Iris pigment epithelial cell (primary cell): ENCODE measurements at places on chromosomes 7 and 10.
A peak's percentile ranks its signal among the peaks of the same experiment; 100 is the strongest.

DNA sequence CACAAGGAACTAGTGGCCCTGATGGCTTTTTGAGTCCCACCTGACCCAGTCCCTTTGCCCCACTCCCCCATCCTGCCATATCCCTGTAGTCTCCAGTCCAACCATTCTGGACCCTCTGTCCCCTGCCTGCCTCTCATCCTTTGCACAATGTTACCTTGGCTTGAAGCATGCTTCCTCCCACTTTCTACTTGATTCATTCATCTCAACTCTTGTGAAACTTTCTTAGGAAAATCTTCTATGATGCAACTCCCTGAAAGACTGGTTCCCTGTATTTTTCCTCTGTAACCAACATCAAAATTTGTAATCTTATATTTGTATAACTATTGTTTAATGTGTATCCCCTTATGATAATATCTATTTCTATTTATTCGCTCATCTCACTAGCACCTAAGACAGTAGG lies 151.5 kb downstream of the LRRTM3 start:
- no peak for DNase-seq

- no peak for DNase-seq
Measured at GRCh38 chr10:97154781-97155180, 31.0 kb downstream of the SLIT1 start.

GRCh38 chr10:23442936-23443335 lies 4.1 kb downstream of the OTUD1 start:
- DNase-seq: peak; percentile 63

DNA sequence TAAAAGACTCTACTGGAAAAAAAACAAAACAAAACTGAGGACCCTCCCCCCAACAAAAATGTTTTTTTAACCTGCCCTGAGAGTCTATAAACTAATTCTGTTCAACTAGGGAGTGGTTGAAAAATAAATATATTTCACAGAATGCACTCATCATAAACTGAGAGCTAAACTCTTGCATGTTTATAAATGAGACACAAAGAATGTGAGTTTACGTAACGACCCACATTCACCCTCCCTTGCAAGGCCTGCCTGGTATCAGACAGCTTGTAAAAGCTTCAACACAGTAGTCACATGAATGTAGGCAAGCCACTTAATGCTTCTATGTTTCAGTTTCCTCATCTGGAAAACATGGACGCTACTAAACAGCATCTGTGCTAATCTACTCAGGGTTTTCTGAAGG lies 50.3 kb downstream of the JAZF1 start:
- DNase-seq: peak; percentile 96

- no peak for DNase-seq
Measured at GRCh38 chr10:26361971-26362370, 76.2 kb upstream of the APBB1IP start.

- no peak for DNase-seq
Measured at GRCh38 chr10:2908851-2909630, 158.3 kb upstream of the PFKP start.

DNA sequence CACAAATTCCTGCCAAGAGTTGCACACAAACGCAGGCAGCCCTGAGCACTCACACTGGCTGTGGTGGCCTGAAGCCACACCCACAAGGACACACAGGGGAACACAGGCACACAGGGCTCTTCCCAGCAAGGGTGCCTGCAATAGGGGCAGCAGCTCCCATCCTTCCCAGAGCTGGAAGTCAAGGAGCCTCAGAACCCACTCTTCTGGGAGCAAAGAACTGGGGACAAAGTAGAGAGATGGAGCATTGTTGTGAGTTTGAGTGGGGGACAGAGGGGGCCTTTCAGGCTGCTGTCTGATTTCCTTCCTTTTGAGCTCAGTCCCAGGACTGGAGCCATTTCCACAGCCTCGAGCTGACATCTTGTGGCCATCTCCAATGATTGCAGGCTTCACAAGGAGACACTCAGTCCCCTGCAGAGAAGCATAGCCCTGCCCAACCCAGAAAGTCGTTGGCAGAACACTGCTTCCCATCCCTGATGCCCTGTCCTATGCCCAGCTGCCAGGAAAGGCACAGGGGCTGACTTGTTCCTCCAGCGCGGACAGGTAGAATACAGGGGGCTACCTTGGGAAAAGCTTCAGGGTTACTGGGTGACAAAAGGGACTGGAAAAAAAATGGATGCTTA lies 34.4 kb upstream of the SLF2 start:
- DNase-seq: peak; percentile 72

- DNase-seq: peak; percentile 5
Measured at GRCh38 chr7:27533652-27534081, 129.0 kb downstream of the HIBADH start.

- DNase-seq: peak; percentile 76
Measured at GRCh38 chr7:34091321-34091917, 186.1 kb downstream of the BMPER start.

DNA sequence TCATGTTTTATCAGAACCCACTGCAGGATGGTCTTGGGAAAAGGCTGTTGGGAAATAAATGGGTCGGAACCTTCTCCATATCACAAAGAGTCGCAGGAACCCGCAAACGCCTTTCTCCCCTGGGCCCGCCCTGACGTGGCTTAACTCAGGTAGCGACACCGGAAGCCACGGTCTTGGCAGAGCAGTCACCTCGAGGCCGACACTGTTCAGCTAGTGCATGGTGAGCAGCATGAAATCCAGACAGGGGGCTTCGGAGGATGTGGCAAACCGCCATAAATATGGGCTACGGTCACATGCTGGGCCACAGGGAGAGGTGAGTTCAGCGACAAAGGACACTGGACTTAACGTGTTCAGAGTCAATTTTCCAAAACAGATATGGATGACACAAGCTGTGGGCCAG lies 421.9 kb downstream of the PTPRN2 start:
- no peak for DNase-seq

DNA sequence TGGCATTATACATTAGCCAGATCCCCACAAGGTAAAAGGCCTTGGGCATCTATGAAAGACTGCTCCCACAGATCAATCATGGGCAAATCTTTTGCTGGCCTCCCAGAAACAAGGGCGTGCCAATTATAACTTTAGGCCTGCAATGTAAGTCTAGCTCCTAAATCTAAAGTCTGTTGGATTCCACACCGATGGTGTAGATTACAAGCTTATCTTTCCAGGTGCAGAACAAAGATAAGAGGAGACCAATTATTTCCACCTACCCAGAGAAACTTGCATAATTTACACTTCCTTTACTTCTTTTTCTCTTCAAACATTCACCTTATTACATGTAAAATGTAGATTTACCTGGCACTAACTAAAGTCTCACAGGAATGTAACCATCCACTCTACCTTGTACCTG lies 713.1 kb downstream of the SUGCT start:
- DNase-seq: no peak

GRCh38 chr7:75630549-75630948 lies 108.2 kb downstream of the HIP1 start:
- no peak for DNase-seq

DNA sequence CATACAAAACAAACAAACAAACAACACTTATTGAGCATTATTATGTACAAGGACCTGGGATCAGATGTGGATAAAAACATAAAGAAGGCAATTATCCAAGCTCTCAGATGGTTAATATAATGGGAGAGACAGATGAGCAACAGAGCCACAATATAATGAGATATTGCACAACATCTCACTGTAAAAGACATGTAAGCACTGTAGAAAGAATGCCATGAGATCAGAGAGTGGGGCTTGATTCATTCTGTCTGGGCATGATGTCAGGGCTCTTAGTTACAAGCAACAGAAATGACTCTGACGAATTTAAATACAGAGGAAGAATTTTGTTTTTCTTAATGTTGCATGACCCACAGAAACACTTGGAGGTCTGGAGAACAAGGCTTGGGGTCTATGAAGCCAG lies 164.7 kb upstream of the PLXDC2 start:
- DNase-seq: peak; percentile 98

DNA sequence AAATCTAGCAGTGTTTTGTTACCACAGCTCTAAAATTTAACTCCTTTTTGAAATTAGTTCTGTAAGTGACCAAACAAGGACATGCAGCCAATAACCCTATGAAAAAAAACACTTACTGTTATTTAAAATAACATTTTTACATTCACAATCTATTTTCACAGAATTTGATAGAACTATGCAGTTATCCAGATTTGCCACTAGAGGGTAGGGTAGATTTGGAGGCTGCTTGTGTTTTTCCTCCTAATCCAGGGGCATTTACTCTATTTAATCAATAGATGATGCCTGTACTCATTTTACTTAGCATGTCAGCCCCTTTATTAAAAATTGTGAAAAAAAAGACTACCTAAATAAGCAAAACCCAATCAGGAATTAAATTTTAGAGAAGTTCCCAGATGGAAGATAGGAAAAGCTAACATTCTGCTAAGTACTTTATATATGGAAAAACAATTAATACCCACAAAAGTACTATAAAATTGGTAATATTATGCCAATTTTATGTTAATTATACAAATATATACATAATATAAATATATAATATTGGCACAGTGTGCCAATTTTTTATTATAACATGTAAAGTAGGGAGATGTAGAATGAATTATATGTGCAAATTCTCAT lies 18.1 kb upstream of the LIPK start:
- peak; percentile 38 for DNase-seq

GRCh38 chr10:3729397-3729976 lies 55.5 kb downstream of the KLF6 start:
- DNase-seq: peak; percentile 63

- no peak for DNase-seq
Measured at GRCh38 chr7:23397241-23397640, 73.0 kb downstream of the IGF2BP3 start.

DNA sequence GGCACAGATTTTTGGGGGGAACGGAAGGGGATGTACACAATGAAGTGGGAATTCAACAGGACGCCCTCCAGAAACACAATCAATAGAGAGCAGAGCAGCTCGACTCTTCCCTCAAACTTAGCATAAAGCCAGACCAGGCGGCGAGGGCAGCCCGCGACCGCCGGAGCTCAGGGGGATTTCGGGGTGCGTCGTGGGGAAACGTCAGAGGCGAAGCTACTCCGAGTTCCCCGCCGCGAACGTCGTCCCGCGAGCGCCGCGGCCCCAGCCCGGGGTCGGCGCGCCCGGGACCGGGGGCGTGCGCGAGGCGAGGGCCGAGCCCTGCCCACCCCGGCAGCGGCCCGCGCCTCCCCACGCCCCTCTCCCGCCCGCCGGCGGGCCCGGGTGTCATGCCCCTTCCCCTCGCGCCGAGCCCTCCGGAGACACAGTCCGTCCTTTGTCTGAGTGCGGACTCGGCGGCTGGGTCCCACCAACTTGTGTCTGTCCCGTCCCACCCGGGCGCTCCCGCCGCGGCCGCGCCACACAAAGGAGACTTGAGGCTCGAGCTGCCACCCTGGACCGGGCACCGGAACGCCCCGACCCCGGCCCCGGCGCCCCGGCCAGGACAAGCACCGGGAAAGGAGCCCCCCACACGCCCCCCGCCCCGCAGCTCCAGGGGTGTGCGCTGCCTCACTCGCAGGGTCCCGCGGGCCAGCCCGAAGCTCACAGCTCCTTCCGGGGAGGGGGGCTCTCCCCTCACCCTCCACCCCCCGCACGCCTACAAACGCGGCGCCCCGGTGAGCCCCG lies 634 bp downstream of the EZH2 start:
- peak; percentile 9 for DNase-seq

GRCh38 chr7:152173372-152174070 lies 148.0 kb downstream of the GALNT11 start:
- no peak for DNase-seq

DNA sequence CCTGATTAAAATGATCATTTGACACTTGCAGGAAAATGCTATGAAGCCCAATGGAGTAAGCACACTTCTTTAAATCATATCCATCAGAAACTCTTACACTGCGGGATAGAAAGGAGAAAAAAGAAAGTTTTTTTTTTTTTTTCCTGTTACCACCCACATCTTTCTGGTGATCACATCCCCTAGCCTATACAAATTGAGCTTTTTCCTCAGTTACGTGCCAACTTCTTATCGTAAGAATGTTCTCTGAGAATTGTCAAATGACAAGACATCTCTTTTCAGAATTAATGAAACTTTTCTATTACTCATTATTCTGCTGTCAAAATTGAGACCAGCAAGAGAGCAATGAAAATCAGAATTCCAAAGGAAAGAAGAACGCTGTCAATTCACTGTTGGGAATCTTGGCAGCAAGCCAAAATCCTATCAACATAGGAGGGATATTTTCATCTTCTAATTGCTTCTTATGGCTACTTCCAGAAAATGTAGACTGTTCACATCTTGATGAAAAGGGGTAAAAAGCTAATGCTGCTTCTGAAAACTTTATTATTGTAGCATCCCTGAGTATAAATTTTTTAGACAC lies 179.5 kb downstream of the ADAM12 start:
- no peak for DNase-seq

GRCh38 chr10:132820056-132820455 lies 34.1 kb upstream of the NKX6-2 start:
- DNase-seq: no peak

DNA sequence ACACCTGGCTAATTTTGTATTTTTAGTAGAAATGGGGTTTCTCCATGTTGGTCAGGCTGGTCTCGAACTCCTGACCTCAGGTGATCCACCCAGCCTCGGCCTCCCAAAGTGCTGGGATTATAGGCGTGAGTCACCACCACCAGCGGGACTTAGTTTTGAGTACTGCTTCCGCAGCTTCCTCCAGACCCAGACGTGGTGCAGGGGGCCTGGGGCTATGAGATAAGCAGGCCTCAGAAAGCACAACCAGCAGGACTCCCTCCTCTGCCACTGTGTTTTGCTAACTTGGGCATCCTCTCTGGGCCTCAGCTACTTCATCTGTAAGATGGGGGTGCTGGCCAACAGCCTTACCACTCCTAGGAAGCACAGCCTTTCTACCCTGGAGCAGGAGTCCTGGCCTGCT lies 37.8 kb downstream of the GOLGA7B start:
- DNase-seq: no peak

- no peak for DNase-seq
Measured at GRCh38 chr10:59463909-59464308, 101.6 kb upstream of the FAM13C start.

DNA sequence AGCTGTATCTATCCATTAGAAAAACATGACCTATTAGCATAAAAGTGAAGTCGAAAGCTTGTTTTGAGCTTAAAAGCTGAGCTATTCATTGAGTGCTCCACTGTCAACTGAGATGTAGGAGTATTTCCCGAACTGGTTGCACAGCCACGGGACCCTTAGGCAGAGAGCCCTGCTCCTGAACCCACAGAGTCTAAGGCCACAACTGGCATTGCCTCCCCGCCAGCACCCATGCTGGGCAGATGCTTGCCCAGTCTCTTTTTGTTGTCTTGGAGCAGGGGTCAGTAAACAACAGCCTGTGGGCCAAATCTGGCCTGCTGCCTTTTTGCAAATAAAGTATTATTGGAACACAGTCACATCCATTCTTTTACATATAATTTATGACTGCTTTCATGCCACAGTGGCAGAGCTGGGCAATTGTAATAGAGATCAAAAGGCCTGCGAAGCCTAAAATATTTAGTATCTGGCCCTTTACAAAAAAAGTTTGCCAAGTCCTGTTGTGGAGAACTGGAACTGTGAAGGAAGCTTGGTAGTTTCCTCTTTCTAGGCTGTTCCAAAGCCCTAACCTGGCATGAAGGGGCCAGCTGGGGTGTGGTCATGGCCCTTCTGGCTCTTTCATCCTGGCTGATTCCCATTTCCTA lies 58.4 kb upstream of the WAPL start:
- DNase-seq: no peak

DNA sequence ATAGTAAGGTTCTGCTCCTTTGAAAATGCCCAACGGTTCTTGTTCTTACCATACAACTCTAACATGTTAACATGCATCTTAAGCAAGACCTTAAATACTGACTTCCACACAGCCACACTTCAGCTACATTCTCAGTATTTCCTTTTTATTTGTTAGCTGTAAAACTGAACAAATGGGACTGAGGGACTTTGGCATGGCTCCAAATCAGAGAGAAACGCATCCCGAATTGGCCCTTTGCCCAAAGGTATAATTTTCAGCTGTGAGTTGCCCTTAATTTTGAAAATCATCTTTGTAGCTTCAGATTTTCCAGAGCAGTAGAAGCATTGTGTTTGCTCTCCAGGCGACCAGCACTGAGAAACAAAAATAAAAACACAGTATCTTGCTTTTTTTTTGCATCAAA lies 56.4 kb downstream of the NEUROD6 start:
- DNase-seq: no peak
